Transverse colon (tissue), 4 donors: ENCODE measurements at places on chromosomes 2 and 18. TPM values are rescaled to one million over a fixed set of nuclear protein-coding genes. Genes with fewer than 3 reads are reported as not detected.
A peak's percentile ranks its signal among the peaks of the same experiment; 100 is the strongest.

Gene ERBB4
- total RNA-seq = not detected

- no peak for DNase-seq
Observed at GRCh38 chr18:3305354-3305762, 43.4 kb downstream of the MYL12B start.

DNA sequence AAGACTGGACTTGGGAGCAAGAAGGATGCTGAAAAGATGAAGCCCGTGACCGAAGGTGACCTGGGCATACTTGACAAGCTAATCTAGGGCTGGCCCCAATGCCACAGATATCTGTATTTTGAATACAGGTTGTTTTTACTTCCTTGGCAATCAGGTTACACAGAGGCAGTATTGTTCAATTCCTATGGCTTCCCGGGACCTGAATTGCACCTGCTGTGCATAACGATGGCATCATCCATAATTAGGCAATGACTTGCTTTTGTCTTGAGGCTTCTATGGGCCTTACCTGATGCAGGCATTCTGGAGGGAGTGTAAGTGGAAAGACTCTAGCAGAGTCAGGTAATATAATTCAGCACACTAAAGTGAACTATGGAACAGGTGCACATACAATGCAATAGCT lies 60.6 kb upstream of the CUL3 start:
- DNase-seq = peak; percentile 57

Gene SCYGR3
- not detected for total RNA-seq

DNA sequence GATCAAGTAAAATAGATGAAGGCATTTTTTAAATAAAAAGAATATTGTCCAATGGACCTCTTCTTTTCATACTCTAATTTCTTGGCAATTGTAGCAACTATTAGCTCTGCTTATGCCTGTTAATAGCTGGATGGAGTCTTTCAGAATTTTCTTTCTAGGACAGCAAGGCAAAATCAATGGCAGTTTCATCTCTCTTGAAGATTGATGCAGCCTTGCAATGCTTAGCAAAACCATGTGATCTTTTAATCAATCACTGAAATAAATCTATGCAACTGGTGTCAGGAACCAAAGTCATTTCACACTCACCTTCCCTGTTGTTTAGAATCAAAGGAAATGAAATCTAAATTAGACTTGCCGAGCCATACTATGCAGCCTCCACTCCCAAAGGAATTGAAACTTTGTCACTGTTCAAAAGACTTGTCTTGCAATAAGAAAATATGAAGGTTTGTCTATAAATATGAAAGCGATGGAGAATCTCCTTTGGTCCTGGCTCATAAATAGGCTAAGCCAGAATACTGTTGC lies 16.2 kb downstream of the RPRM start:
- DNase-seq = no peak

Gene FHOD3
- 3.5 TPM for total RNA-seq

DNA sequence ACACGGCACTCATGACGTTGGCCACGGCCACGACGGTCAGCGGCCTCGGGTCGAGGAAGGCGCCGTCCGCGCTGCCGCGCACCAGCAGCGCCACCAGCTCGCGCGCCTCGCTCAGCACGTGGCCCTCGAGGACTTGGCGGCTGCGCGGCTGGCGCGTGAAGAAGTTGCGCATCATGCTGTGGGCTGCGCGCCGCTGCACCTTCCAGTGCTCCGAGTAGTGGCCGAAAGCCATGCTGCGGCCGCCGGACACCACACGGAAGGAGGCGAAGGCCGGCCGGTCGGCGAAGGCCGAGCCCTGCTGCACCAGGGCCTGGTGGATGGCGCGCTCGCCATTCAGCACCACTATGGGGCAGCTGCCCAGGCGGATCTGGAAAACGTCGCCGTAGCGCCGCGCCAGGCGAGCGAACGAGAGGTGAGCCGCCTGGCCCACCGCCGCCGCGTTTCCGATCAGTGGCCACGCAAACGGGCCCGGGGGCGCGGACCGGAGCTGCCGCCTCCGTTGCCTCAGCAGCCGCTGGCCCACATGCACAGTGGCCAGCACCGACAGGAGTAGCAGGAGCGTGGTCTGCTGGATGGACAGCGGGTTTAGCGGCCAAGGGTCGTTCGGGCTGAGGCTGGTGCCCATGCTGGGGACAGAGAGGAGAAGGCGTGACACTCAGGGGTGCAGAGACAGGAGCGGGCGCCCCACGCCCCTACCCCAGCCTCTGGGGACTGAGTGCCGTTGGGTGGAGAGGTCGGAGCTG lies 1.0 kb downstream of the CYP1B1 start:
- no peak for DNase-seq

- DNase-seq = no peak
Observed at GRCh38 chr2:17849275-17849674, 29.2 kb upstream of the KCNS3 start.

DNA sequence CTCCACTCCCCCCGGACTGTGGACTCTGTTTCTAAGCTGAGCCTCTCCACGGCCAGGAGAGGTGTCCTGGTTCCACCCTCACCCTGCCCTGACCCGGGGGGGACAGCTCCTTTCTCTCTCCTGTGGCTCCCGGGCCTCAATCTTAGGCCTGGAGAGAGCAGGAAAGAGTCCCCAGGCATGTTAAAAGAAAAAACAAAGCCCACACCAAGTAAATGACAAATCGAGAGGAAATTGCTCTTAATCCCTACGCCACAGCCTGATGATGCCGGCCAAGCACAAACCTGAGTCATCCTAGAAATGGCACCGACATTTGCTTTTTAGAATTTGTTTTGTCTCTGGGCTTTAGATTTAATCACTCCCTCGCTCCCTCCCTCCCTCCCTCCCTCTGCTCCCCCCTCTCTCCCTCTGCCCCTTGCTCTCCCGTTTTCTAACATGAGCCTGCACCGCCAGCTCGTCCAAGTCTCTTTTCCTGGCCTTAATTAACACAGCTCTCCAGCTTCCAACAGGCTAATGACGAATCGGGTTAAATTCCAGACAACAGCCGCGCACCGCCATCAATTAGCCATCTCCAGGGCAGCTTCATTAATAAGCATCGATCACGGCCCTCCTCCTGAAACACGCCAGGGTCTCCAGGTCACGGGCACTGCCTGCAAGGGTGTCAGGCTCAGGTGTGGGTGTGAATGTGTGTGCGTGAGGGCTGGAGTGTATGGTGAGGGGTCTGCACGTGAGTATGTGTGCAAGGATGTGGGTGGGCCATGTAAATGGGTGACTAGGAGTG lies 230.8 kb downstream of the CELF4 start:
- DNase-seq = no peak

DNA sequence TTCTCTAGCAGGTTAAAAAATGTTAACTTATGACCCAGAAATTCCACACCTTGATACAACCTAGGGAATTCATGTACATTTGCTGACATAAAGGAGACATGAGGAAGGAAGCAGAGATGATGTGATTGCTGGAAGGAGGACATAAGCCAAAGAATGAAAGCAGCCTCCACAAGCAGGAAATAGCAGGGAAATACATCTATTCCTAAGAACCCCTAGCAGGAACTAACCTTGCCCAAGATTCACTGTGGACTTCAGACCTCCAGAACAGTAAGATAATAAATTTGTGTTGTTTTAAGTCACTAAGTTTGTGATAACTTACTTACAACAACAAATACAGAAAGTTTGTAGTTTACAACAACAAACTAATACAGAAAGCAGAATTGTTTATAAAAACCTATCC lies 4.6 kb upstream of the DSG4 start:
- DNase-seq = no peak

DNA sequence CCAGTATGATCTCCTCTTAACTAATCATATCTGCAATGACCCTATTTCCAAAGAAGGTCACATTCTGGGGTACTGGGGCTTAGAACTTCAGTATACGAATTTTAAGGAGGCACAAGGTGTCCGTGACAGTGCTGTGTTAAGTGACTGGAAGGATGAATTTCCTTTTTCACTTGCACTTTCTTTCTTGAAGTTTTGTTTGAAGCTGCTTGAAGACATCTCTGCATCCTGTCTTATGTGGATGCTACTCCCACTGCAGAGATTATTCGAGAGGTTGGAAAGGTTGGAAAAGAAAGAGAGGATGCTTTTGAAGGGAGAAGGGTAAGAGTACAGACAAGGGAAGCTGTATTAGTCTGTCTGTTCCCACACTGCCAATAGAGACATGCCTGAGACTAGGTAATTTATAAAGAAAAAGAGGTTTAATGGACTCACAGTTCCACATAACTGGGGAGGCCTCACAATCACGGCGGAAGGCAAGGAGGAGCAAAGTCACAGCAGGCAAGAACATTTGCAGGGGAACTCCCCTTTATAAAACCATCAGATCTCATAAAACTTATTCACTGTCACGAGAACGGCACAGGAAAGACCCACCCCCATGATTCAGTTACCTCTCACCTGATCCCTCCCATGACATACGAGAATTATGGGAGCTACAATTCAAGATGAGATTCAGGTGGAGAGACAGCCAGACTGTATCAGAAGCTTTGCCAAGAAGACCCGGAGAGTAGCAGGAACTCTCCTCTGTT lies 3.6 kb upstream of the RNF144A start:
- no peak for DNase-seq

GRCh38 chr18:44748582-44748981 lies 67.9 kb downstream of the SETBP1 start:
- DNase-seq = no peak

- no peak for DNase-seq
Observed at GRCh38 chr2:20173064-20173463, 51.9 kb downstream of the SDC1 start.

Gene DAW1
- total RNA-seq = not detected

GRCh38 chr18:55544014-55544413 lies 44.0 kb downstream of the TCF4 start:
- DNase-seq = no peak

- DNase-seq = no peak
Observed at GRCh38 chr18:48027401-48027963, 97.0 kb upstream of the SMAD2 start.

- DNase-seq = no peak
Observed at GRCh38 chr2:68756178-68756577, 21.6 kb downstream of the ARHGAP25 start.

Gene MSGN1
- total RNA-seq = not detected

GRCh38 chr2:126399001-126399400 lies 257.0 kb upstream of the GYPC start:
- DNase-seq = no peak

Gene CCDC121
- 3.8 TPM for total RNA-seq

DNA sequence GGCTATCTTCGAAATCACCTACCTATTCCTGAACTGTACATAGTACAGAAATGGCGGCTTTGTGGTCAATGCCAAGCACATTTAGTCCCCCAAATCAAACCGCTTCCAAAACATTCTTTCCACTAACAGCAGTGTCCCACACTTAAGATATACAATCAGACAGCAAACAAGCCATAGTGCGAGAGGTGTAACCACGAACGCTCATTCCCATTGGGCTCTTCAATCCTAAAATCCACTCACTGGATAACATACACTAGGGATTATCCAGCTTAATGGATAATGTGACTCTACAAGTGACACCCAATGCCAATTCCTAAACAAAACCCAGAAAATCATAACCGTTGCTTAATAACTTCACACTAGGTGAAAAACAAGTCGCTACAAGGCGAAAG lies 2.0 kb downstream of the XPO1 start:
- DNase-seq = no peak
